ENCODE measurements at places on chromosomes 2 and 18.
A peak's percentile ranks its signal among the peaks of the same experiment; 100 is the strongest.

DNA sequence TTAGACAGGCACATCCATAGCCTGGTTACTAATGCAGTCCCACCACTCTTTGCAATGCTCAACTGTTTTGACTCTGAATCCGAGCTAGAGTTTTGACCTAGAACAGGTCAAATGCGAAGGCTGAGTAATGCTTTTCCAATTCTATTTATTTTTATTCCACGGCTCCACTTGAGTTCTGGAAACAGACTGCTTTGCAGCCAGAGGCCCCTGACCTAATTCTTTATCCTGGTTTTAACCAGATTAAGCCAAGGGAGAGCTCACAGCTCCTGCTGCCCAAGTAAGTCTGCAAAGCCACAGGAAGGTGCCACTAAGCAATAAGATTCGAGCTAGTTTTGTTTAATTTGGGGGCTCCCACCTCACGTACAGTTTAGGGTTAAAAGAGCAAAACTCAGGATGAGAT is 51.4 kb downstream of the MREG start:
- H3K4me1 ChIP-seq: no peaks in the 10 kb centered on the region
- DNase-seq: no peak
- H3K36me3 ChIP-seq: no peaks in the 10 kb centered on the region

DNA sequence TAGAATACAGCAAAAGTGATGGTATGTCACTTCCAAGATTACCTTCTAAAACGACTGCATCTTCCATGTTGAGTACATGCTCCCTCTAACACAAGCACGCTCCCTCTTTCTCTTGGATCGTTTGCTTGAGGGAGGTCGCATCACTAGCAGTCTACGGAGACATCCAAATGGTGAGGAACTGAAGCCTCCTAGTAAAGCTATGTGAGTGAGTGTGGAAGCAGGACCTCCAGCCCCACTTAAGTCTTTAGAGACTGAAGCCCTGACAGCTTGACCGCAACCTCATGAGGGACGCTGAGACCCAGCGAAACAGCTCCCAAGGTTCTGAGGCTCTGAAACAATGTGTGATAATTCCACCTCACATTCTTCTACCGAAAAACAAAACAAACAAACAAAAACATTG is 486.7 kb upstream of the GCFC2 start:
- no peak overlapping the region for H3K4me3 ChIP-seq
- H3K27me3 ChIP-seq: no peaks in the 10 kb centered on the region
- no peak overlapping the region for H3K27ac ChIP-seq
- H3K36me3 ChIP-seq: no peaks in the 10 kb centered on the region

GRCh38 chr2:6780765-6781274 is 84.9 kb downstream of the CMPK2 start:
- H3K27ac ChIP-seq: no peak overlapping the region
- H3K4me1 ChIP-seq: no peaks in the 10 kb centered on the region
- no peaks in the 10 kb centered on the region for H3K27me3 ChIP-seq
- H3K36me3 ChIP-seq: no peaks in the 10 kb centered on the region

- H3K4me1 ChIP-seq: no peaks in the 10 kb centered on the region
- H3K4me3 ChIP-seq: no peak overlapping the region
- DNase-seq: no peak
- H3K27ac ChIP-seq: no peak overlapping the region
These were observed 25.9 kb downstream of the HS1BP3 start for GRCh38 chr2:20624884-20625485.

DNA sequence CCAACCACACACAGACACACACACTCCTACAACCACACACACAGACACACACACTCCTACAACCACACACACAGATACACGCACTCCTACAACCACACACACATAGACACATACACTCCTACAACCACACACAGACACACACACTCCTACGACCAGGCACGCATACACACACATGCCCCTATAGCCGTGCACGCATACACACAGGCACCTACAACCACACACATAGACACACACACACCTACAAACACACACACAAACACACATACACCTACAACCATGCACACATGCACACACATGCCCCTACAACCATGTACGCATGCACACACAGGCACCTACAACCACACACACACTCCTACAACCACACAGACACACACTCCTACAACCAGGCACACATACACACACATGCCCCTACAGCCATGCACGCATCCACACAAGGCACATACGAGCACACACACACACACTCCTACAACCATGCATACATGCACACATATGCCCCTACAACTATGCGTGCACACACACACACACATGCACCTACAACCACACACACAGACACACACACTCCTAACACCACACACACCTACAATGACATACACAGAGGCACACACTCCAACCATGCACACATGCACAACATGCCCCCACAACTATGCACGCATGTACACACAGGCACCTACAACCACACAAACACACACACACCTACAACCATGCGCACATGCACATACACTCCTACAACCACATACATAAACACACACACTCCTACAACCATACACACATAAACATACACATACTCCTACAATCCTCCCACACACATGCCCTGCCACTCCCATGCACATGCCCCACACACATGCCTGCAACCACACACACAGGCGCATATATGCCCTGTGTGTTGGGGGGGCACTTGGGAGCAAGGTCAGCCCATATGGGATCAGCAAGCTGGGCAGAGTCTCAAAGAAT is 19.1 kb upstream of the TEX51 start:
- H3K4me1 ChIP-seq: no peaks in the 10 kb centered on the region
- DNase-seq: no peak
- H3K36me3 ChIP-seq: no peaks in the 10 kb centered on the region

GRCh38 chr2:8259106-8259840 is 422.6 kb upstream of the ID2 start:
- H3K4me1 ChIP-seq: peaks cover 11% of the 10 kb centered on the region
- no peak overlapping the region for H3K27ac ChIP-seq
- no peaks in the 10 kb centered on the region for H3K36me3 ChIP-seq
- no peak overlapping the region for H3K4me3 ChIP-seq

DNA sequence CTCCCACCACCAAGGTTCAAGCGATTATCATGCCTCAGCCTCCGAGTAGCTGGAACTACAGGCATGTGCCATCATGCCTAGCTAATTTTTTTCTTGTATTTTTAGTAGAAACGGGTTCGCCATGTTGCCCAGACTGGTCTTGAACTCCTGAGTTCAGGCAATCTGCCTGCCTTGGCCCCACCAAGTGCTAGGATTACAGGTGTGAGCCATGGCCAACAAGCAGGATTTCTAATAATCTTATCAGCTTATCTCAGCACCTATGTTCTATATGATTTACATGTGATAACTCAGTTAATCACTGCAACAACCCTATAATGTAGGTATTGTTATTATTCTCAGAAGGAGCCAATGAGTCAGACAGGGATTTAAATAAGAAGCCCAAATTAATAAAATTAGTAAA is 80.3 kb downstream of the GORASP2 start:
- no peaks in the 10 kb centered on the region for H3K27me3 ChIP-seq
- H3K4me1 ChIP-seq: peaks cover 6% of the 10 kb centered on the region
- DNase-seq: peak; percentile 58

DNA sequence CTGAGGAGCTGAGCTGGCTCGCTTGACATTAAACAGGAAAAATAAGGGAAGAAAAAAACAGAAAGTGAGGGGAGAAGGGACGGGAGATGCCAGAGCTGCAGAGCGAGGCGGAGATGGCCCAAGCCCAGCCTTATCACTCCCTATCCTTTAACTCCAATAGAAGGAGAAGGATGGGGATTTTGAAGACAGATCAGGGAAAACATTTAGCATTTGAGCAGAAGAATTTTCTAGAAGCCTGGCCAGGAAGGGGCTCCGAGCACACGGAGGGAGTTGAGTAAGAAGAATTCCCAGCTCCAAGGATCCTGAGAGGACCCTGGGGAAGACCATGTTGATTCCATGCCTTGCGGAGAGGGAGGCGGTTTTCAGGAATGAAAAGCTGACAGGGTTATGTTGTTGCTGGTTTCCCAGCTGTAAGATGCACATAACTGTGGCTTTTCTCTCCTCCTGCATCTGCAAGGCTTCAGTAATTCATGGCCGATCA is 35.6 kb downstream of the TWIST2 start:
- DNase-seq: no peak
- H3K4me3 ChIP-seq: no peak overlapping the region
- no peak overlapping the region for H3K27ac ChIP-seq
- no peaks in the 10 kb centered on the region for H3K4me1 ChIP-seq
- H3K27me3 ChIP-seq: no peaks in the 10 kb centered on the region
- no peaks in the 10 kb centered on the region for H3K36me3 ChIP-seq

GRCh38 chr2:79622508-79622907 is 109.7 kb downstream of the CTNNA2 start:
- no peaks in the 10 kb centered on the region for H3K4me1 ChIP-seq
- H3K27ac ChIP-seq: no peak overlapping the region
- H3K36me3 ChIP-seq: no peaks in the 10 kb centered on the region

DNA sequence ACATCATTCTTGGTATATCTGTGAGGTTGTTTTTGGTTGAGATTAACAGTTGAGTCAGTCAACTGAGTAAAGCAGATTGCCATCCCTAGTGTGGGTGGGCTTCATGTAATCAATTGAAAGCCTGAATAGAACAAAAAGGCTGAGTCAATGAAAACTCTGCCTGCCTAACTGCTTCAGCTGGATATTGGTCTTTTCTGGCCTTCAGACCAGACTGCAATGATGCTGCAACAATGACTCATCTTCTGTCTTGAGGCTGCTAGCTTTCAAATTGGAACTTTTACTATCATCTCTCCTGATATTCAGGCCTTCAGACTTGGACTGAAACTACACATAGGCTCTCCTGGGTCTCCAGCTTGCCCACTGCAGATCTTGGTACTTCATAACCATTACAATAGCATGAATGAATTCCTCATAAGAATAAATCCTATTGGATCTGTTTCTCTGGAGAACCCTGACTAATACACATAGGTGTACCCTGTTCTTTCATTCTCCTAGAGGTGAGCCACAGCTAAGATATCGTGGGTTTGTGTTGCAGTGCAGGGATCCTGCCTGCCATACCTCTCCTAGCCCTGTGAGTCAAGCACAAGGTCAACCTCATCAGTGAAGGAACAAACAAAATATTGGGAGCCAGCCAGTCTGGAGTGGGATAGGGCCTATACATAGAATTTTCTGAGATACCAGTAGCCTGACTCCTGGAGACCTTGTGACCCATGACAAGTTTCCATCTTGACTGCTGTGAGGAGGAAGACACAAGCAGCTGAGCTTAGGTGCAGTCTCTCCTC is 473.8 kb downstream of the DCC start:
- no peak overlapping the region for H3K27ac ChIP-seq
- no peak overlapping the region for H3K4me3 ChIP-seq
- DNase-seq: no peak

DNA sequence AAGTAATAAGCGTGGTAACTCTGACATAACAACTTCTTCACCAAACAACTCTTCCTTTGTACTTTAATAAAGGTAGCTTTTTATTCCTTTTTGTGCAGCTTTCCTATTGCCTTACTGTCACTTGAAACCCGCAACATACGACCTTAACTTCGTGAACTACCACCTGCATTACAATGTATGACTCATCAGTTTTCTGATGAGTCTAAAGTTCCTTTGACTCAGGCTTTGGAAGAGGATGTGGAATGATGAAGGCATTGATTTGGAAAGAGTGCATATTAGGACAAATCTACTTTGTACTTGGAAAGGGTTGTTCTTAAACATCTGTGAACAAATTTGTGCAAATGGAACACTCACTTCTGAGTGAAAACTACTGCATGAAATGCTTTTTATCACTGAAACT is 1012.1 kb downstream of the TMEM182 start:
- H3K27me3 ChIP-seq: no peaks in the 10 kb centered on the region
- peak; percentile 59 for DNase-seq
- no peak overlapping the region for H3K27ac ChIP-seq
- no peaks in the 10 kb centered on the region for H3K4me1 ChIP-seq

GRCh38 chr2:217521820-217522219 is 481.0 kb downstream of the TNS1 start:
- no peaks in the 10 kb centered on the region for H3K27me3 ChIP-seq
- no peaks in the 10 kb centered on the region for H3K36me3 ChIP-seq
- DNase-seq: no peak
- no peaks in the 10 kb centered on the region for H3K4me1 ChIP-seq
- no peak overlapping the region for H3K4me3 ChIP-seq
- H3K27ac ChIP-seq: no peak overlapping the region

DNA sequence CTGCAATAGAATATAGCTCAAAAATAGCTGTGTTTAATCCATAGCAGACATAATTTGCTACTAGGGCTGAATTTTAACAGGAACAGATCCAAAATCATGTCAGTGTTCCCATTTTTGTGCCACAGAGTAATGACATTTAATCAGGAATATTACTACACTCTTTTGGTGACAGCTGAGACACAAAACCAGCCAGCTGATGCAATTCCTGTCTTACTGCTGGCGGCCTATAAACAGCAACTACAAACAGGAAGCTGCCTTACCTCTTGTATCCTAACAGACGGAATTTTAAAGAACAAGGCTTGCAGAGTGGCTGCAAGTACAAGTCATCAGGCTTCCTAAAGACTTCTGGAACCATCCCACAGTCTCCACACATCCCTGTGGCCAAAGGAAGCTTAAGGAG is 218.1 kb downstream of the ZNF521 start:
- no peak overlapping the region for H3K4me3 ChIP-seq
- no peak for DNase-seq
- H3K36me3 ChIP-seq: no peaks in the 10 kb centered on the region

DNA sequence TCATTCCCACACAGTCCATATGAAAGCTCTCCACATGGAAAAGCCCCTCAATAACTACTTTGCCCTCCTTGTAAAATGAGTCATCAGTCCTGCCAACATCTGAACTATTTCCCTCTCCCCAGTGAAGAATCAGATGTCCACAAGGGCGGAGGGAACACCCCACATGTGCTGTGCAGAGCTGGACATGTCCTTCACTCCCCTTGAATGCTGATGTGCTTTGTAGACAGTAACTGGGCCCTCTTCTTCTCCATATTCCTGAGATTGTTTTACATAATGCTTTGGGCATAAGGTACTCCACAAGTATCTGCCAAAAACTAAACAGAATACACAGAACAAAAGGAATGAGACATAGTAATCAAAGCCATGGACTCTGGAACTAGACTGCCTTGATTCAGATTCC is 879.4 kb downstream of the BCL11A start:
- H3K4me3 ChIP-seq: no peak overlapping the region
- no peaks in the 10 kb centered on the region for H3K4me1 ChIP-seq
- H3K27me3 ChIP-seq: no peaks in the 10 kb centered on the region
- H3K27ac ChIP-seq: no peak overlapping the region
- no peak for DNase-seq

GRCh38 chr2:29920130-29920577 is 1.2 kb downstream of the ALK start:
- H3K4me1 ChIP-seq: no peaks in the 10 kb centered on the region
- no peak overlapping the region for H3K4me3 ChIP-seq
- no peaks in the 10 kb centered on the region for H3K36me3 ChIP-seq
- peaks cover 14% of the 10 kb centered on the region for H3K27me3 ChIP-seq
